Upper lobe of right lung (tissue), 1 donor: ENCODE measurements at places on chromosomes 12 and 14.

DNA sequence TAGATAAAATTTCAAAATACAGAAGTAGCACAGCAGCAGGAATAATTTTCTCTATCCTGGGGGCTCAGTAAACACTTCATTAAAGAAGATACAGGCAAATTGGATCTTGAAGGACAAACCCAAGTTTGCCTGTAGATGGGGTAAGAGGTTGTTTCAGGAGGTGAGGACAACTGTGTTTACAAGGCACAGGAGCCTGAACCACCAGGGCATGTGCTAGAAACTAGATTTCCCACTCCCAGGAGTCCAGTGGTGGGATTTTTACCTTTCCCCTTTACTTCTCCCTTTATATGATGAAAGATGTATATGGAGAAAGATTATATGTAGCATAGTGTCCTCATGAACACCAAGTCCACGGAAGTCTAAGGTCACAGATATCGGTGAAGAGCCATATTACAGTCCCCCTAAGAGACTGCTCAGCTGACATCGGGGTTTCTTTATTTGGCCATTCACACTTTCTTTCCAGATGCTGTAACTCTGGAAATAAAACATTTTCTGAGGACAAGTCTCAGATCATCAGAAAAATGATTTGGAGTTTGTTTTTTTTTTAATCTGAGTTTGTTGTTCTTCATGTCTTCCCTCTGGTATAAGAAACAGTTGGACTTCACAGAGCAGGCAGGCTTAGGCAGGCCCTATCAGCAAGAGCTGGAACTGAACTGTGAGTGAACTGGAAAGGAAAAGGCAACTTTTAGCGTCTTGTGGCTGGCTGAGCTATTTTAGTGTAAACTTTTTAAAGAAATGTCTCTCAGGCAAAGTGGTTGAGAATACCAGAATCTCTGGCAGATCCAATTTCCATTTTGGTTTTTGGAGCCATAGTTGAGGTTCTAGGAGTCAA is 8.0 kb upstream of the EVL start:
- no peak for DNase-seq

- no peak for DNase-seq
Observed at GRCh38 chr12:22971701-22972191, 346.8 kb downstream of the ETNK1 start.

GRCh38 chr14:42045383-42045782 is 438.7 kb downstream of the LRFN5 start:
- no peak for DNase-seq

- no peak for DNase-seq
Observed at GRCh38 chr14:24285351-24285750, 14.0 kb upstream of the RABGGTA start.

GRCh38 chr12:95336387-95337067 is 118.9 kb downstream of the VEZT start:
- peak; percentile 67 for DNase-seq

GRCh38 chr14:31320922-31321766 is 99.2 kb downstream of the HEATR5A start:
- no peak for DNase-seq

DNA sequence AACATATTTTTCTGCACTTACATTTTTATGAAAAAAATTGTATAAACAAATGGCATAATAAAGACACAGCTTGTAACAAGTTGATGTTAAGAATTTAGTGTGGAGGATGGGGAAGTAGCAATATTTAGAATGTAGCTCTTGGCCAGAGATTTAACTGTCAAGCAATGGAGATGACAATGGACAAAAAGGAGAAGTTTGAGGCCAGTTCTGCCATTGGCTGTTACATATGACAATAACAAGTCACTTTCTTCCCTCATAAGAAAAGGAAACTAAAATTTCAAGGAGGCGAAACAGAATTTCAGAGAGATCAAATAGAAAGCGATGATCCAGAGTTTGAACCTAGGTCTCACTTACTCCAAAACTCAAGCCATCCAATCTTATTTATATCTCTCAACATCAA is 122.8 kb upstream of the CCDC175 start:
- no peak for DNase-seq

DNA sequence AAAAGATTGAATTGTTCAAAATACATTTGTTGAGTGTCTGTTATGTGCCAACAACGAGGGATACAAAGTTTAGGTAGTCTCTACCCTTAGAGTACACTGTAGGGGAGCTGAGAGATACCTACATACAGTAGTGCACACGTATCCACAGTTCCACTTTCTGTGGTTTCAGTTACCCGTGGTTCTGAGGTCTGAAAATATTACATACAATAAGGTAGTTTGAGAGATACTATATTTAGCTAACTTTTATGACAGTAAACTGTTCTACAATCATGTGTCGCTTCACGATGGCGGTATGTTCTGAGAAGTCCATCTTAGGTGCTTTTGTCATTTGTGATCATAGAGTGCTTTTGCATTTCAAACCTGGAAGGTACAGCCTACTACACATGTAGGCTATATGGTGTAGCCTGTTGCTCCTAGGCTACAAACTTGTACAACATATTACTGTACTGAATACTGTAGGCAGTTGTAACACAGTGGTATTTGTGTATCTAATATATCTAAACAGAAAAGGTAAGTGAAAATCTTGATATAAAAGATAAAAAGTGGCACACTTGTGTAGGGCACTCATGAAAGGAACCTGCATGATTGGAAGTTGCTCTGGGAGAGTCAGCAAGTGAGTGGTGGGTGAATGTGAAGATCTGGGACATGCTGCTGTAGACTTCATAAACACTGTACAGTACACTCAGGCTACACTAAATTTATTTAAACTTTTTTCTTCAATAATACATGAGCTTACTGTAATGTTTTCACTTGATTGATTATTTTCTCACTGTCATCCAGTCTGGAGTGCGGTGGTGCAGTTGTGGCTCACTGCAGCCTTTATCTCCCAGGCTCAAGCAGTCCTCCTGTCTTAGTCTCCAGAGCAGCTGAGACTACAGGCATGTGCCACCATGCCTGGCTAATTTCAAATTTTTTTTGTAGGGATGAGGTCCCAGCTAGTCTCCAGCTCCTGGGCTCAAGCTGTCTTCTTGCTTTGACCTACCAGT is 4.0 kb downstream of the CPSF6 start:
- no peak for DNase-seq

- DNase-seq = no peak
Observed at GRCh38 chr12:50665609-50666008, 98.3 kb upstream of the ATF1 start.

- DNase-seq = peak; percentile 83
Observed at GRCh38 chr14:99579903-99580571, 24.0 kb downstream of the CCDC85C start.

GRCh38 chr14:46894476-46894875 is 242.9 kb upstream of the RPL10L start:
- no peak for DNase-seq
